ENCODE measurements at places on chromosomes 13 and 19.

GRCh38 chr13:112809332-112810315 lies 119.8 kb downstream of the ATP11A start:
- DNase-seq: no peak

- DNase-seq: no peak
These were observed 467.3 kb downstream of the DACH1 start for GRCh38 chr13:71399631-71400215.

GRCh38 chr19:14102756-14103155 lies 12.2 kb upstream of the SAMD1 start:
- DNase-seq: no peak

DNA sequence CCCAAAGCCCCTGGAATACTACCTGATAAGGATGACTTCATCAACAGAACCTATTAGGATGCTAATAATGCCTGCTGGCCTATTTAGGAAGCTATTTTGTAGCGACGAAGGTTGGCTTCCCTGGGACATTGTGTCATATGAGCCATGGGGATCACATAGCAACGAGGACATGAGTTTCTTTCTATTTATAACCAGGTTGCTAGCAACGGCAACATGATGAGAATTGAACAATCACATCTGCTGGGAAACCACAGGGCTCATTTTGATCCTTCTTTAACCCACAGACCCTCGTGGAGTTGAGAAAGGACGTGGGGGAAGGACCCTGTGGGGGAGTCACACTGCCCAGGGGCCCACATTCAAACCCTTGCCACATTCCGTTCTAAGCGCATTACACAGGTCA lies 172.2 kb downstream of the COL4A1 start:
- peak; percentile 43 for DNase-seq
